ENCODE measurements at places on chromosomes 3 and 15.

- no peak for DNase-seq
Measured at GRCh38 chr3:151315136-151315535, 1.5 kb downstream of the GPR87 start.

- DNase-seq = no peak
Measured at GRCh38 chr3:32470362-32470761, 32.3 kb downstream of the CMTM6 start.

DNA sequence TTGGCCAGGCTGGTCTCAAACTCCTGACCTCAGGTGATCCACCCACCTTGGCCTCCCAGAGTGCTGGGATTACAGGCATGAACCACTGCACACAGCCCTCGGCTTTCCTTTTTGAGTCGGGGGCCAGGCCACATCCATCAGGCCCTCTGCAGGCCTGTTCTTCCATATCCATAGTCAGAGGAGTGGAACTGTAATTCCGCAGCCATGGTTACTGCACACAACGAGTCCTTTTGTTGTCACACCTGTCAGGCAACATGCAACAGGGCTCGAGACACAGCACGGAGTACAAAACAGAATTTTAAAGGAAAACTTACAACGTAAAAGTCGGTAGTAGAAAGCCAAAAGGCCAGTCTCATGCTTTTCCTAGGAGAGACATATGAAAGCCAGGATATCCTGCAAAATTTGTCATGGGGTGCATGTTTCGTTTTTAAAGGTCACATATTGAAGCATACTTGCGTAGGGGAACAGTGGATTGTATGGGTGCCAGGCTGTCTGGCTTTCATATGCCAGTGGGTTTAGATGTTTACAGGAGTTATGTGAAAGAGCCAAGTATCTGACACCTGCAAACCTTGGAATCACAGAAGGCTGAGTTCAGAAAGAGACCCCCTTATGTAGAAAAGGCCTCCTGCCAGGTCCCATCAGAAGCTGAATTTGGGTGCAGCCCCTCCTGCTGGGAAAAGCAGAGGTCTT, 63.2 kb upstream of the LPP start:
- DNase-seq = no peak

- no peak for DNase-seq
Measured at GRCh38 chr3:62558549-62559112, 185.3 kb upstream of the FEZF2 start.

DNA sequence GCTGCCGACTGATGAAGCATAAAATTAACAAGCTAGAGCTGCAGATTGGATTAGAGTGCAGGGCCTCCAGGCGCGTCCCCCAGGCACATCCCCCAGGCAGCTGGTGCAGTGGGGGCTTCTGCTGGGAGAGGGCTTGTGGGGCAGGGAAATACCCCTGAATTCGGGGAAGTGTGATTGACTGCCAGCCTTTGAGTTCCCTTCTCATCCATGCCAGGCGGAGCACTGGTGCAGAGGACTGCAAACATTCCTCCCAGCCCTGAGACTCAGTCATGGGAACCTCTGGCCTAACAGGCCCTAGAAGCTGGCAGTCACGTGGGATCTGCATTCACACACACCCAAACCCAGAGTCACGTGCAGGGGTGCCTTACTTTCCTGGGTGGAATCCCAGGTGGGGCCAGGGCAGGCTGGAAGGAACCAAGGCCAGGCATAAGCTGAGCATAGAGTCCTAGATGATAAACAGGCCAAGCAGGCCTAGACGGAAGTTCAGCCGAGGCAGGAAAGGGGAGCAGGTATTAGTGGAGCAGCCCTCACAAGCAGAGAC, 46.2 kb upstream of the SEC22A start:
- DNase-seq = no peak

DNA sequence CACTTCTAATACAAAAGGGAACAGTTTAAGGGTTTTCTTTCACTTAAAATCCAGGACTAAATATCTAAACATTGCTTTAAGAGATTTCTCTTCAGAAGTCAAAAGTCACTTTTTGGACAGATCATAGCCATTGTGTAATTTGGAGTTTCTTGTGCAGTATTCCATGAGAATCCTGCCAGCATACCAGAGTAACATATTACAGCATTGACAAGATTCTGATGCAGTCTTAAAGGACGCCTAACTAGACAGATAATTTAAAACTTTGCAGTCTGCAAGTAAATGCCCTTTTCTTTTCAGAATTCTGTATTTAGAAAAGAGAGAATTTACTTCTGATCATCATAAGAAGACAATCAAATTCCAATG, 17.5 kb upstream of the IGSF10 start:
- no peak for DNase-seq

DNA sequence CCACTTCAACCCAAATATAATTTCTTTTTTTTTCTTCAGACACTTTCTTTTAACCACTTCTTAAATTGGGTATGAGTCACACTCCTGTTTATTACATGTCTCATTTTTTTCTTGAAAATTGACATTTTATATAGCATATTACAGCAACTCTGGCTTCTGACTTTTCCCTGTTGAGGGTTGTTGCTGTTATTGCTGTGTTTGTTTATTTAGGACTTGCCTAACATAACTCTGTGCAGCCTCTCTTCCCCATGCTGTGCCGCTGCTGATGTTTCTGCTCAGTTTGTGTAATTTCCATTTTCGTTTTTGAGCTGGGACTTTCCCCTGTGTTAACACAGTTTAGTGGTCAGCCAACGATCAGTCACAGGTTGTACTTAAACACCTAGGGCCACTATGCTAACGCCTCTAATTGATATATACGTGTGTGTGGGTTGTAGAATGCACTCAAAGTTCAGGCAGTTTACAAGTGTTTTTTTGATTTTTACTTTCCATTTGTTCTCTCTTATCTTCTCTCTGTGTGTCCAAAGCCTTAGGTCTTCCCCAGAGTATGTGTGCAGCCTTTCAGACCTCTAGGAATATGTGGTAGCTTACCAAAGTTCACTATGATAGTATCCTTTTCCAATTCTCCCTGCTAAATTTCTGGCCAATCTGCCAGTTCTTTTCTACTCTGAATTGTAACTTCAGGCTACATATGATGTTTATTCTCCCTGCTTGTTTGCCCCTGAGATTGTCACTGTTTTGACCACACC, 337.2 kb downstream of the ZBTB20 start:
- DNase-seq = no peak

- DNase-seq = no peak
Measured at GRCh38 chr3:44509393-44509921, 32.0 kb upstream of the ZNF445 start.

GRCh38 chr15:98898122-98898521, 109.5 kb downstream of the PGPEP1L start:
- no peak for DNase-seq

DNA sequence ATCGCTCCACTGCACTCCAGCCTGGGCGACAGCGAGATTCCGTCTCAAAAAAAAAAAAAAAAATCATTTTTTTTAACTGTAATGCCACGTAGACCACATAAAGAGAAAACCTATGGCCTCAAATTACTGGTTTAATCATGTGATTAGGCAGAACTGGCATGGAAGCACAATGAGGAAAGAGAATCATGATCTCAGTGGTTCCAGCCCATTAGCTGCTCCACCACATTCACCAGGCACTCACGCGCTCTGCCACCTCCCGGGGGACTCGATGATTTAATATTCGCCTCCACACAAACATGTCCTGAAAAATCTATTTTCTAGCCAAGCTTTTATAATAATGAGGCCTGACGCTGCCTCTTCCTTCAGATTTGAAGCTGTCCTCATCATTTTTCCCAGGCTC, 204.7 kb downstream of the TBL1XR1 start:
- no peak for DNase-seq

- DNase-seq = no peak
Measured at GRCh38 chr3:23112491-23112890, 90.6 kb upstream of the UBE2E2 start.
